Neural crest cell (in vitro differentiated cells): ENCODE measurements at places on chromosomes 3 and 15.

DNA sequence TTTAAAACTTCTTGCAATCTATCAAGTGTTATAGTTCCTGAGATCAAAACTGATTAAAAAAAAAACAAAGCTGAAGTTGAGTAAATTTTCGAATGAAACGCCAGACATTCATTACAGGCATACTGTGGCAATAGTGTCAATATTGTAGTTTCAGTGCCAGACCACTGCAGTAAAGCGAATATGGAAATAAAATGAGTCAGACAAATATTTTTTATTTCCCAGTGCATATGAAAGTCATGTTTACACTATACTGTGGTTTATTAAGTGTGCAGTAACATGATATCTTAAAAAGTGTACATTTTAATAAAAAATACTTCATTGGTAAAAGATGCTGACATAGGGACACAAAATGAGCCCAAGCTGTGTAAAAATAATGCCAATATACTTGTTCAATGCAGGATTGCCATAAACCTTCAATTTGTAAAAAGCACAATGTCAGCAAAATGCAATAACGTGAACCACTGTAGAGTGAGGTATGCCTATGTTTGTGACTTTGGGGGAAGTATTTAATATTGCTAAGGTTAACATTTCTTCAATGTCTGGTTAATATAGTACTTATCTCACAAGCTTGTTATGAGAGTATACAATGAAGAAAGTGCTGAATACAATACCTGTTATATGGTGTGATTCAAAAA is 1473.9 kb upstream of the GBE1 start:
- DNase-seq = no peak

GRCh38 chr3:4432259-4432658 is 34.8 kb downstream of the SUMF1 start:
- no peak for DNase-seq

DNA sequence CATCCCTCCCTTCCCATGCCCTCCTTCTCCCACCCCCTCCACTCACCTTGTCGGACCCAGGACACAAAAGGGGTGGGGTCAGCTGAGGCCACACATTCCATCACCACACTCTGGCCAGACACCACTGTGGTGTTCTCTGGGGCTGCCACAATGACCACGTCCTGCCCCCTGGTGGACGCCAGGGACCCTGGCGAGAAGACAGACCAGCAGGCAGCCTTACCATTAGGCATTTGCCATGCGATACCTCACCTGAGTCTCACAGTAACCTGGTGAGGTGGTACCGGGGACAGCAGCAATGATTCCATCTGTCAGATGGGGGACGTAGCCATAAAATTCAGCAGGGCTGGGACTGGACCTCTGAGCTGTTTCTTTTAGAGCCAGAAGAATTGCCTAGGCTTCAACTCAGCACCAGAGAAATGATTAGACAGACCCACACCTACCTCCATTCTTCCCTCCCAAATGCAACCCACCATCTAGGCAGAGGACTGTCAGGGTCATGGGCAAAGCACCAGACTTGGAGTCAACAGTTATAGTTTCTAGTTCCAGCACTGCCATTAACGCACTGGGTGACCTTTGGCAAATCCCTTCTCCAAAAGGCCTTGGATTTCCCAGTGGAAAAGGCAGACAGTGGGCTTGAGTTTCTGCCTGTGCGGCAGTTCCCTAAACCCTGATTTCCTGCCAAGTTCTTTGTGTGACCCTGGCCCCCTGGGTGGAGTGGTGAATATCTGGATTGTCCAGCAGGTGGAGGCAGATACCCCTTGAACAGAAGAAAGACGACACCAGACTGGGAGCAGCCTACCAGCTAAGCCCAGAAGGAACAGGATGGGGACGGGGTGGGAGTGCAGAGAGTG is 21.8 kb downstream of the IGDCC4 start:
- peak; percentile 78 for DNase-seq

DNA sequence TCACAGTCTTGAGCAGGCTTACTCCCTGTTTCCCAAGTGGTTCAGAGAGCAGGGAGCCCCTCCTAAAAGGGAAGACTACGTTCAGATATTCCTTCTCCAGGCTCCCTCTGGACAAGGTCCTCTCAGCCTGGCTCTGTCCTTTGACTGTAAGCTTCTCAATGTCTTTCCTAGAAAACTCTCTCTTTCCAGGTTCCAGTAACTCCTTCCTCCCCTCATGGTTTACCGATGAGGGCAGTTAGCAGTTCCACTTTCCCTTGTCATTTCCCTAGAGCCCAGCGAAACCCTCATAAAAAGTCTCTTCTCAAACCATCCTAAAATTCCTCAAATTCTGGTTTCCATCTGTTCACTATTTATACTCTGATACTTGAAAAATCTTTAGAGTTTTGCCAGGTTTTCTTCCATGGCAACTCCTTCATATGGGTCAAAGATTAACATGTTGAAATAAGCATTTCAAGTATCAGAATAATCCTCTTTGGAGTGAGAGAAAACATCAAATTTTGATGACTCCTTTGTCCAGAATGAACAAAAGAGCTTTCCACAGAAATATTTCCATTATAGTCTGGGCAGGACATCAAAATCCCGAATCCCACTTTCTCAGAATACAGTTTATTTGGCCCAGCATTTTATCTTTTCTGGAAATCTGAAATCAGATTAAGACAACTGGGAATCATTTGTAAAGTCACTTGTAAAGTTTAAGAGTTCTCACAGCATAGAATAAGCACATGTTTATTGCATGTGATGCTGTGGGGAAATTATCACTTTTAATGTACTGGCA is 599.4 kb downstream of the UNC13C start:
- no peak for DNase-seq

GRCh38 chr15:33822479-33822878 is 145.8 kb upstream of the CHRM5 start:
- DNase-seq = no peak

DNA sequence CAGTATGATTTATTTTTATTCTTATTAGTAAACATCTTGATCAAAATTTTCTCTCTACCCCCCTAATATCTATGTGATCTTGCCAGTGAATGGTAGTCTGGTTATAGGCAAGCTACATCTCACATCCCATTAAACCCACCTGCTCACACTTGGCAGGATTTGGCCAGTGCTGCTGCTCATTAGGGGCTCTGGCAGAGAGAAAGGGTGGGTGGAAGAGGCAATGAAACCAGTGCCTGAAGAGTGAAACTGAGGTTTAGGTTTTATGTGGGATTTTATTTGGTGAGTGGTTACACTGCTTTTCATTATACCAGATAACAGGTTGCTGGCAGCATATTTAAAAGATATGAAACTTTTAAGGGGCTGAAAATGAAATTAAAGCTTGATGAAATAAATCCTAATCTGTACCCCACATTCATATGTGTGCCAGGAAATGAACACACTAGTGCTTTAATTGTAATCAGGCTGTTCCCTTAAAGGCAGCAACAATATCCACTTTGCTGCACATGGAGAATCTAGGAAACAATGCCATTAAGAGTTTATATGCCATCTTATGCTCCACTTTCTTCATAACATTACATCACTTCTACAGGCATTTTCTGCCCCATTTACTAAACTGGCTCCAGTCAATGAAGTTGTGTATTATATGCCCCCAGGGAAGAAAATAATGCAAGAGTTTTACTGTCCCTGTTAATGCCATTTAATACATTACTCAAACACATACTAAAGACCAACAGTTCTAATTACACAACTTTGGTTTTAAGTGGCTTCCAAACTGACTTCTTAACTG is 688.7 kb downstream of the MECOM start:
- DNase-seq = no peak

DNA sequence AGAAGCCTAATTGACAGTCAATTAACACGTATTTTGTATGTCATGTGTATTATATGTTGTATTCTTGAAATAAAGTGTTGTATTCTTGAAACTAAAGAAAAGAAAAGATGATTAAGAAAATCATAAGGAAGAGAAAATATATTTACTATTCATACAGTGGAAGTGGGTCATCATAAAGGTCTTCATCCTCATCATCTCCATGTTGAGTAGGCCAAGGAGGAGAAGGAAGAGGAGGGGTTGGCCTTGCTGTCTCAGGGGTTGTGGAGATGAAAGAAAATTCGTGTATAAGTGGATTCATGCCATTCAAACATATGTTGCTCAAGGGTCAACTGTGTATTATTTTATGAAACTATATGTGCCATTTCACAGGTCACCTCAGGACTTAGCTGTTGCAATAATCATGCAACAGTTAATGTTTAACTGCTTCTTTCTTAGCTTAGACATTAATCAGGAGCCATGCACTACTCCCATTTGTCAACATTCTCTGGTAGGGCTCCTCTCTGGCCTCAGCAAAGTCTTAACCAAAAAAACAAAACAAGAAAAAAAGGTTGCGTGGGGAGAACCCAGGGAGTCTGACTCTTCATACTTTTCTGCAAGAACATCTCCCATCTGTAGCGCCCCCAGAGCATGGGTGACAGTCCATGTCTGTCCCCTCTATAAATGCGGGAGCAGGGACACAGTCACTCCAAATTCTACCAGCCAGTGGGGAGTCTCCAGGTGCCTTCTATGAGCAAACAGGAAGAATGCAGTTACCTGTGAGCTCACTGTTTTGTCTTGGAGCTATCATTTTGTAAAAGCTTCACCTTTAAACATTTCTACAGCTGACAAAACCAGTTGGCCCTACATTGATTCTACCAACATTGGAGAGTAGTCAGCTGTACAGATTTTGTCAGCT is 19.9 kb upstream of the LRRC2 start:
- DNase-seq = no peak

DNA sequence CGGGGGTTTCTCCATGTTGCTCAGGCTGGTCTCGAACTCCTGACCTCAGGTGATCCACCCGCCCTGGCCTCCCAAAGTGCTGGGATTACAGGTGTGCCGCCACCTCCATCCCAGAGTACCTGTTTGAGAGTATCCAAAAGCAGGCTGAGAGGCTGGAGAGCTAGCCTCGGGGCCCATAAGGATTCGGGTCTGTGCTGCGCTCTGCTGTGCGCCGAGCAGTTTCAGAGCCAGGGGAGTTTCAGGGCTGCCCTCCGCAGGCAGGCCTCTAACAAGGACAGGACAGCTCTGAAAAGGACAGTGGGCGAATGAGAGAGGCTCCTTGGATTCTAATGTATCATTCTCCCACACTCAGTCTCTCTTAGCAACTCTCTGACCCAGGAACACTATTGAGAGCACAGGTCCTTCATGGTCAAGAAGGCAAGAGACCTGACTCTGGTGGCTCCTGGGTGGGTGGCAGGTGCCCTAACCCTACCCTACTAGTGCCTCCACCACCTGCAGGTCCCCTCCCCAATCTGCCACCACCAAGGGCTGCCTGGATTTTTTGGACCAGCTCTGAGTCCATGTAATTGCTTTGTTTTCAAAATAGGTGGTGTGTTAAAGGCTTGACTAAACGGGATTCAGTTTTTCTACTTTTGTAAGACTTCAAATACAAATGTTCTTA is 27.8 kb downstream of the MAGEF1 start:
- no peak for DNase-seq

DNA sequence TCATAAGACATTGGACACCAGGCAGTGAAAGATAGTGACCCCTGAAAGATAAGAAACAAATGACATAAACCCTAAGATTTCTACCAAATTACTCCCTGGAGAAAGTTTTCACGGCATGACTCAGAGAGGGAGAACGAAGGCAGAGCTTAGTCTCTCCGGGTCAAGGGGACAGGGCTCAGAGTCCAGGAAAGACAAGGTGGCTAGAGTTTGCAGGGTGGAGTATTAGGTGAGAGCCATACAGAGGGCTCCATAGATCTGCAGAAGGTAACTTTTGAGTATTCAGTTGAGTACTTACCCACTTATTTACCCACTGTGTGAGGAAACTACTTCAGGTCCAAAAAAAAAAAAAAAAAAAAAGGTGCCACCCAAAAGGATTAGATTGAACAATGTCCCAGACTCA is 143.2 kb downstream of the C3orf70 start:
- no peak for DNase-seq

GRCh38 chr3:113606539-113607218 is 74.3 kb downstream of the SIDT1 start:
- no peak for DNase-seq

- DNase-seq = no peak
Observed at GRCh38 chr15:58755956-58756355, 6.4 kb upstream of the ADAM10 start.

DNA sequence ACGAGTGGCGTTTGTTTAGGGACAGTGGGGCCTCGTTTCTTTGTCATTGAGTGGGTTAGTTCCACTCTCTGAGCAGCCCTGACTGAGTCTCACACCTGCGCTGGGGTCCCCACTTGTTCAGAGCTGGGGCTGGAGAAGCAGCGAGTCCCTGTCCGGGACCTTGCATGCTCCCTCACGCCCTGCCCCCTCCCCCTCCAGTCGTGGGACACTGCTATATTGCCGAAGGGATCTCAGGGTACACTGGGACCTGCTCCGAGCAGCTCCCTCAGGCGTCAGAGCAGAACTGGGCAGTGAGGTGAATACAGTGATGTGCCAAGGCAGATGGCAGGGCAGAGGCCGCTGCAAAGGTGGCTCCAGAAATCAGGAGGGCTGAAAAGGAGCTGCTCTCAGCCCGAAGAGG is 59.9 kb upstream of the KLF13 start:
- no peak for DNase-seq

- no peak for DNase-seq
Observed at GRCh38 chr3:123346021-123346420, 102.9 kb downstream of the ADCY5 start.
